ENCODE measurements at places on chromosomes 16 and 17.
A peak's percentile ranks its signal among the peaks of the same experiment; 100 is the strongest.

- DNase-seq = peak; percentile 81
Observed at GRCh38 chr17:5877948-5878347, 192.2 kb upstream of the WSCD1 start.

- DNase-seq = no peak
Observed at GRCh38 chr17:5825717-5826330, 241.5 kb upstream of the NLRP1 start.

GRCh38 chr17:5425826-5426225 lies 5.8 kb downstream of the RPAIN start:
- no peak for DNase-seq

- DNase-seq = peak; percentile 19
Observed at GRCh38 chr17:80220054-80220735, at the start of the genes SGSH and SLC26A11. Gene SGSH, minus strand, starts transcription at chr17:80220333. Its CDS starts 20 bp downstream, at chr17:80220313. Gene SLC26A11, plus strand, starts transcription at chr17:80220427. Its CDS starts 1,134 bp downstream, at chr17:80221561.

- no peak for DNase-seq
Observed at GRCh38 chr17:78993981-78994671, 14.4 kb upstream of the LGALS3BP start.

DNA sequence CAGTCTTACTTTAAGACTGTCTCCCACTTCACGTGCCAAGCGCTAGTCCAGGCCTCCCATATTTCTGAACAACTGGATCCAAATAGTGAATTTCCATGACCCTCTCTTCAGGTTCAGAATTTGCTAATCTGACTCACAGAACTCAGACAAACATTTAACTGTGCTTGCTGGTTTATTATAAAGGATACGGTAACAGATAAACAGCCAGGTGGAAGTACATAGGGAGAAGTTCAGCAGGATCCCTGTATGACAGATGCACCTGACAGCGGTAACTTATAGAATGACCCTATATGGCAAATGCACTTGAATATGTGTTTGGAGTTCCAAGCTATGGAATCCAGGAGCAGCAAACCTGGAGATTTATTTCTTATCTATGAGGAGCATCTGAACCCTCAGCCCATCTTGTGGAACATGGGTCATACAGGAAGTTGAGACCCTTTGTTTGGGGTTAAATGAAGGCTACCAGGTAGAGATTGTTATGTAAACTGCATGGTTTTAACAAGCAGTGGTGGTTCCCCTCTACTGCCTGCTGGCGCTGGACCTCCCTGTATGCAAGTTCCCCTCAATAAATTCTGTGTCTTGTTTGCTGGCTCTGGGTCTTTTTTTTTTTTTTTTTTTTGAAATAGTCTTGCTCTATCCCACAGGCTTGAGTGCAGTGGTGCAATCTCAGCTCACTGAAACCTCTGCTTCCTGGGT lies 622.6 kb downstream of the KCNJ2 start:
- DNase-seq = no peak

- DNase-seq = no peak
Observed at GRCh38 chr16:82845116-82845515, 218.3 kb downstream of the CDH13 start.

GRCh38 chr16:3793161-3793576 lies 75.8 kb upstream of the TRAP1 start:
- no peak for DNase-seq

DNA sequence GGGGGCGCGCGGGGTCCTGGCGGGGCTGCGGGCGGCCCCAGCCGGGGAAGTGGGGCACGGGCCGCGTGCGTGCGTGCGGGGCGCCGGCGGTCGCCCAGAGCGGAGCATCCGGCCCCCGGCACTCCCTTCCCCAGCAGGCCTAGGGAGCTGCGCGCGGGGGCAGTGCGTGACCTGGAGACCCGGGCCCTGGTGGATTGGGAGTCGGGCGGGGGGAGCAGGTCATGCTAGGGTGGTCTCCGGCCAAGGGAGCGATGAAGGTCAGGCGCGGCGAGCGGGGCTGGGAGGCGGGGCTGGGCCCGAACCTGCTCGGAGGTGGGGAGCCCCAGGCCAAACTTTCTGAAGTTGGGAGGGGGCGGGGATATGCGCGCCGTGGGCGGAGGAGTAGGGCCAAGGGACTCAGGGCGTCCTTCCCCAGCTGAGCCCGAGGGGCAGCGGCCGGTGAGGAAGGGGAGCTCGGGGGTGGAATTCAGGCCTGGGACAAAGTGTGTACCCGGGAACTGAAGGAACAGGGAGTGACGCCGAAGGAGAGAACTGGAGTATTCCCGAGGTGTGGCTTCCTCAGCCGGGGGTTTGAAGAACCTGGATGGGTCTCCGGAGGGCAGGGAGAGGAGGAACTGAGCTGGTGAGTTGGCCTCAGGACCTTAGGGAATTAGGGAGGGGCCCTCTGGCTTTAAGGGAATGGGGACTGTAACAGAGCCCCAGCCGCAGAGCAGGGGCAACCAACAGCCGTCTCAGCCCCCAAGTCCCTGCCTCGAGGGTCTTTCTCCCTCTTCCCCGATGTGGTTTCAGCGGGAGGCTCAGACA lies 589 bp downstream of the XYLT2 start:
- DNase-seq = no peak

DNA sequence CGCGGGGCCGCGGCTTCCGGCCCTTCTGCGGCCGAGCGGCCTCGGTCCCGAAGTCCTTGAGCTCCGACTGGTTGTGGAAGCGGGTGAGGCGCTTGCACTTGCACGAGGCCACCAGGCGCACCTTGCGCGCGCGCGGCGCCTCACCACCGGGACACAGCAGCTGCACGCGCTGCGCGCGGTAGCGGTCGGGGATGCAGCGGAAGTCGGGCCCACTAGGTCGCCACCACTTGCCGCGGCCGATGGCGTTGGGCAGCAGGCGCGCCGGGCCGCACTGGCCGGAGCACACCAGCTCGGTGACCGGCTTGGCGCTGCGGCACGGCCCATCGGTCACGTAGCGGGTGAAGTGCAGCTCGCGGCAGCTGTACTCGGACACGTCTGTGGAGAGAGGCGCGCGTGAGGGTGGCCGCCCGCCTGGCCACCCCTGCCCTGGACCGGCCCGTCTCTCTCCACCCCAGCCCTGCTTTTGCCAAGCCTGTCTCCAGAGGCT lies 3.2 kb downstream of the SOST start:
- no peak for DNase-seq

- no peak for DNase-seq
Observed at GRCh38 chr16:77408607-77409006, 26.2 kb downstream of the ADAMTS18 start.

- peak; percentile 36 for DNase-seq
Observed at GRCh38 chr17:64262198-64262999, 661 bp downstream of the TEX2 start.

DNA sequence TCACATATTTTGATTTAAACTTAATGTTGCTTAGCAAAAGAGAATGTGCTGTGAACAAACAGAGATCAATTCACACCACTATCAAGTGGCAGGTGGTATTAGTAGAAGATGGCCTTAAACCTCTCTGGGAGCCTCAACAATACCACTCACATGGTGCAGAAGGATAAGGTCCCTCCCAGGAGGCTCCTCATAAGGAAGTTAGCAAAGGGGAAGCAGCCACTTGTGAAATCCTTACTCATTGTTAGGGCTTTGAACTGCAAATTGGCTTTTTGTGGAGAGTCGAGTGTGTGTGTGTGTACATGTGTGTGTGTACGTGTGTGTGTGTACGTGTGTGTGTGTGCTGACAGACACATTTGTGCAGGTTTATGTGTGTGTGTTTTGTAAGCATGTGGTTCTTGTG lies 48.9 kb upstream of the ASIC2 start:
- no peak for DNase-seq

GRCh38 chr17:37494401-37494831 lies 4.7 kb downstream of the DUSP14 start:
- no peak for DNase-seq

DNA sequence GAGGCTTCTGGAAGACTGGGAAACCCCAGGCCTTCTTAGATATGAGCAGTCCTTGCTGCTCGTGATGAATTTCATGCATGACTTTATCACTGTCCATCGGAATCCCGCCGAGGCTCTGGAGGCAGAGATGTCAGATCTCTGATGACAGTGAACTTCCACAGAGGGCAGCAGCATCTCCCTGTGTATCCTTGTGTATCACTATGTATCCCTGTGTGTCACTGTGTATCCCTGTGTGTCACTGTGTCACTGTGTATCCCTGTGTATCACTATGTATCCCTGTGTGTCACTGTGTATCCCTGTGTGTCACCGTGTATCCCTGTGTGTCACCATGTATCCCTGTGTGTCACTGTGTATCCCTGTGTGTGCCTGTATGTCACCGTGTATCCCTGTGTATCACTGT lies 160.2 kb upstream of the CHMP6 start:
- DNase-seq = no peak

- DNase-seq = no peak
Observed at GRCh38 chr16:76370344-76370743, 93.1 kb downstream of the CNTNAP4 start.

DNA sequence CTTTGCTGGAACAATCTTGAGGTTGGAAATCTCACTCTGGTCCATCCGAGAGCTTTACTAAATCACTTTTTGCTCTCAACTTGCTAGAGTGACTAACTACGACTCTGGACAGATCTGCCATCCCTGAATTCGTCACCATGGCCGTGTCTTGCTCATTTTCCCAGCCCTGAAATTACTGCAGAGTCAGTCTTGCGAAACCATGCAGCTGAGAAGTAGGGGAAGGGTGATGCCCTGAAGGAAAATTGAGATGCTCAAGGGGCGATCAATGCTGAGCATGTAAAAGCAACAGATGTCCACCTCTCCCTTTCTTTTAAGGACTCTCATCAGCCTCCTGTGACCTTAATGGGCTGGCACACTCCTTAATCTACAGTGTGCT lies 18.8 kb downstream of the PCTP start:
- no peak for DNase-seq
